ENCODE measurements at places on chromosomes 6 and 20.

DNA sequence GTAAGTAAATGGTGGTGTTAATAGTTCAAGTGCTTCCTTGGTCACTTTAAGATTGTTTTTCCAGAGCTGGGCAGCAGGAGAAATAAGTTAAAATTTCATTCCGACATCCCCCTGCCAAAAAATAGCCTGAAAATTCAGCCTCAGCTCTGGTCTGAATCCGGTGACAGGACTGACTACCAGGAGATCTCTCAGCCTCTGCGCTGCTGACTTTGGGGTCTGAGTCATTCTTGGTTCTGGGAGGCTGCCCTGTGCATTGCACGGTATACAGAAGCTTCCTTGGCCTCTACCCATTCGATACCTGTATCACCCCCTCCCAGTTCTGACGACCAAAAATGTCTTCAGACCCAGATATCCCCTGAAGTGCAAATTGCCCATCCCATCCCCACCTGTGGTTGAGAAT, 36.3 kb upstream of the TFAP2C start:
- DNase-seq, result no peak

DNA sequence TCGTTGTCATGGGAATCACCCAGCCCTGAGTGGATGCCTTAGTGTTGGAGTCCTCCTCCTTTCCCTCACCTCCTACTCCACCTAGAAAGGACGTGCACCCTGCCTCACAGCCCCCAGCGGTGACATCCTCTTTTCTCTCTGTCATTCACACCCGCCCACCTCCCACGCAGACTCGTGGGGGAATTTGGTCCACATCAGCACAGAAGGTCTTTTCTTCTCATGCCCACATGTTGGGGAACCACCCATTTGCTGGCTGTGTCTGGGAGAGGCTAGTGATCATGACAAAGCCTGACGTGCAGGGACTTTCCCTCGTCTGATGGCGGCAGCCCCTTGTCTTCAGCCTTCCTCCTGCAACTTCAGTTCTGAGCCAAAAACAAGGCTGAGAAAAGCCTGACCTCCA, 96.0 kb upstream of the CNKSR3 start:
- no peak for DNase-seq

GRCh38 chr6:136228814-136229213, 21.3 kb downstream of the MTFR2 start:
- DNase-seq, result no peak

DNA sequence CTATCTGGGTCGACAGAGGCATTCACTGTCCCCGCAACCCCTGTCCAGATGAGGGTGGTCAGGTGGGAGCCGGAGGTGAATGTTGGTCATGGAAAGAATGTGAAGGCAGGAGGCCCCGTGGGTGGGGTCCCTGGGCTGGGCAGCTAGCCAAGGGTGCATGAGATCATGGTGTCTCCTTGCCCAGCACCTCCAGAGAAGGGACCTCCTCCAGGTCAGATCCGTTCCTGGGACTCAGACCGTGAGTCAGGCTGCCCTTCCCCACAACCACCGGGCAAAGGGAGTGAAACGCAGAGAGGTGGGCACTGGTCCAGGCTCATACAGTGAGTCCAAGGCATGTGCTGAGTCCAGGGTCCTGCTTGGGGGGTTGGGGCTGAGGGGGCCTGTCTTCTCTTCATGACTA, 3.5 kb downstream of the FOXS1 start:
- peak; percentile 19 for DNase-seq

DNA sequence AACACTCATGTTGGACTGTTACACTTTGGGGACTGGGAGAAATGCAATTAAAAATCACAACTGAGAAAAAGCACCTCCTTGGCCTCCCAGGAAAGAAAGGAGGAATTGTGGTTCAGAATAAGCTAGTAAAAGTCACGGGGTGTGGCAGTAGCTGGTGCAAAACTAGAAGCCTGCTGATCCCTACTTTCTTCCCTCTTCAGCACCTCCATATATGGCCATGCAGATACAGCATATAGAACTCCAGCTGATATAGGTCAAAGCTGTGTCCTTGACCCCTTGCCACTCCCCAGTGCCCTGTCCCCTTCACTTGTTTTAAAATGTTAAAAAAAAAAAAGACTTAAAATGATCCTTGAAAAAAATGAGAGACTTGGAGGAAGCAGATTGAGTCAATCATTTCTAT, 5.5 kb upstream of the FLRT3 start:
- DNase-seq, result no peak

DNA sequence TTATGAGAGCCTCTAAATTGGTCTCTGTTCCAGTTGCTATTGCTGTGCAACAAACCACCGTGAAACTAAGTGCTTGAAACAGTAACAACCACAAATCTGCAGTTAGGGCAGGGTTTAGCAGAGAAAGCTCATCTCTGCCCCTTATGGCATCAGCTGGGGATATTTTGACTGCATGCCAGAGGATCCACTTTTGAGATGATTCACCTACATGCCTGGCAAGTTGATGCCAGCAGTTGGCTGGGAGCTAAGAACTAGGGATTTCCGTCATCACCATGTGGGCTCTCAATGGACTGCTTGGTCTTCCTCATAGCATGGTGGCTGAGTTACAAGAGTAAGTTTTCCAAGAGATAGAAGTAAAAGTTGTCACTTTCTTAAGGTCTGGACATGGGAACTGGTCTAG, 35.1 kb downstream of the PLCB4 start:
- DNase-seq, result no peak

GRCh38 chr6:1201547-1202200, 110.2 kb upstream of the FOXQ1 start:
- no peak for DNase-seq

- no peak for DNase-seq
Measured at GRCh38 chr6:43871284-43871683, 101.3 kb downstream of the VEGFA start.

GRCh38 chr6:107491138-107491609, 1.3 kb downstream of the SOBP start:
- peak; percentile 25 for DNase-seq

DNA sequence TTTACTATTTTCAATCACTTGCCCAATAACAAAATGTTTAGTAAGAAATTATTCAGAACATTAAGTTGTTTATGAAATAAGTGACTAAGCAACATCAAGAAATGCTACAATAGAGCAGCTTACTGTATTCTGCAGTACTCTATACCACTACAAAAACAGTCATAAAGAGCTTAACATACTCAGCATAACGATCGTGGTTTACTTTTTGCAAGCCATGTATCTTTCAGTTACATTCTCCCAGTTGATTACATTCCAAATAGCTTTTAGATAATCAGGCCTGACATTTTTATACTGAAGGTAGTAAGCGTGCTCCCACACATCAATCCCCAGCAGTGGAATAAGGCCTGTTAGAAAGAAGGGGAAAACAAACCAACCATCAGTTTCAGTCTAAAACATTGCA, 10.7 kb downstream of the SOD2 start:
- DNase-seq, result no peak

DNA sequence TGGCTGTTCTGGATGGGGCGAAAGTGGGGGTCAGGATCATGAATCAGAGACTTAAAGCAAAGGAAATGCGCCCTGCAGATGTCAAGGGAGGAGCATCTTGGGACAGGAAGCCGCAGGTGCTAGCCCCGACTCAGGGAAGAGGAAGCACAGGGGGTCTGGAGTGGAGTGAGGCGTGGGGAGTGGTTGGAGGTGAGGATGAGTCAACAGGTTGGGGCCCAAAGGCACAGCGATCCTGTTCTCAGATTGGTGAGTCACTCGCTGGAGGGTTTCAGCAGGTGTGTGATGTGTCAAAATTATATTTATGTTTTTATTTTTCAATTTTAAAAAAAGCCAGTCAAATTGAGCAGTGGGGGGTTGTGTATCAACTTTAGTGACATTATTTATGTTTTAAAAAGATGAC, 19.0 kb downstream of the PACSIN1 start:
- DNase-seq, result no peak

- DNase-seq, result no peak
Measured at GRCh38 chr6:45651301-45651700, 273.6 kb upstream of the SUPT3H start.

Data from AG08395 (cell line).